LoVo (cell line): ENCODE measurements at places on chromosomes 1 and 21.

DNA sequence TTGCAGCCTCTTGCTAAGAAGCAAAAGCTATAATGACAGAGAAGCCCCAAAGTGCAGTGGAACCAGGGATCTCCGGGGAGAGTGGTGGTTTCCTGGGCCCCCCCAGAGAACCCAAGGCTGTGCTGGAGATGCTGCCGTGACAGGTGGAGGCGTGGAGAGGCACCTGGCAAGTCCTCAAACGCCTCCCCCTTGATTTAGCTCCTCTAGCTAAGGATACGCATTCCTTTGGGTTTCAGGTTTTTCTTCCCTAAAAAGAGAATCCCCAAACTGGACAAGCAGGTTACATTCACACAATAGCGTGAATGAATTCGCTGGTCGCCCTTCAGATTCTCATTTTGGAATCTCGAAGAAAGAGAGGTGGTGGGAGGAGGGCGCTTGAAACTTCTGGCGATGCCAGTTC is 853 bp upstream of the ATP1A1 start:
- no peak for DNase-seq

GRCh38 chr1:5485968-5486696 is 506.1 kb downstream of the NPHP4 start:
- no peak for DNase-seq

GRCh38 chr1:220453371-220453770 is 74.6 kb upstream of the MARK1 start:
- DNase-seq = no peak

DNA sequence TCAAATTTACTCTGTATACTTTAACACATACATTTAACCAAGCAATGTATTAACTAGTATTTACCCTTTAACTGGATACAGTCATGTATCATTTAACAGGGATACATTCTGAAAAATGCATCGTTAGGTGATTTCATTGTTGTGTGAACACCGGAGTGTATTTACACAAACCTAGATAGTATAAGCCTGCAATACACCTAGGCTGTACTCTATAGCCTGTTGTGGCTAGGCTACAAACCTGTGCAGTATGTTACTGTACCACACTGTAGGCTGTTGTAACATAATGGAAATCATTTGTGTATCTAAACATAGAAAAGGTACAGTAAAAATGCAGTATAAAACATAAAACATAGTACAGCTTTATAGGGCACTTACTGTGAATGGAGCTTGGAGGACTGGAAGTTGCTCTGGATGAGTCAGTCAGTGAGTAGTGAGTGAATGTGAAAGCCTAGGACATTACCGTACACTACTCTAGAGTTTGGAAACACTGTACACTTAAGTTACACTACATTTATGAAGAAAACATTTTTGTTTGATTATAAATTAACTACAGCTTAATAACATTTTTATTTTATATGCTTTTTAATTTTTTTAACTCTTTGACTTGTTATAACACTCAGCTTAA is 21.3 kb downstream of the RGS4 start:
- DNase-seq = no peak

GRCh38 chr1:19557609-19558051 is 72.3 kb upstream of the CAPZB start:
- no peak for DNase-seq

DNA sequence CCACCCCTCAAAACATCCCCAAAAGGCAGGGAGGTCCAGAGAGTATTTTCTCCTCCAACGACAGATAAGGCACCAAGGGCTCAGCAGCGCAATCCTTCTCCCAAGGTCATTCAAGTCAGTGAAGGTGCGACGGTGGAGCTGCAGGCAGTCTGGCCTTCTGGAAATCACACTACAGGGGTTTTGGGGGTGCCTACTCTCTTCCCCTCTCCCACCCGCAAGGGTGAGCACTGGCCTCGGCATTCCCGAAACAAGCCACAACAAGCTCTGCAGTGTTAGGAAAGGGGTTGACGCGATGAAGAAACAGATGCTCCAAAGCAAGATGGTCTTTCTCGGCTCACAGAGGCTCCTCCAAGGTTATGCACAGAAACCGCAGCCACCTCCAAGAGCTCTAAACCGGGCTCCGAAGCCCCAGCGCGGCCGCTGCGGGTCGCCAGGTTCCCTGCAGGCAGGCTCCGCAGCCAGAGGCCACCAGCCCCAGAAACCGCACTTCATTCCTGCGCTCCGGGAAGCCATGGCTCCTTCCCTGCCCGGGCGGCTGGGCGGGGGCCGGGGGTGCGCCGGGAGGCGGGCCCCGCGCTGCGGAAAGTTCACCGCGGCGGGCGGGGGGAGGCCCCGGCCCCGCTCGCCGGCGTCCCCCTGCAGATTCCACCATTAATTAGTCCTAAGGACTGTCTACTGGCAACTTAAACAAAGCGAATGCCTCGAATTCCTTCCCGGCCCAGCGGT is 1.1 kb downstream of the LUZP1 start:
- DNase-seq = peak; percentile 66

DNA sequence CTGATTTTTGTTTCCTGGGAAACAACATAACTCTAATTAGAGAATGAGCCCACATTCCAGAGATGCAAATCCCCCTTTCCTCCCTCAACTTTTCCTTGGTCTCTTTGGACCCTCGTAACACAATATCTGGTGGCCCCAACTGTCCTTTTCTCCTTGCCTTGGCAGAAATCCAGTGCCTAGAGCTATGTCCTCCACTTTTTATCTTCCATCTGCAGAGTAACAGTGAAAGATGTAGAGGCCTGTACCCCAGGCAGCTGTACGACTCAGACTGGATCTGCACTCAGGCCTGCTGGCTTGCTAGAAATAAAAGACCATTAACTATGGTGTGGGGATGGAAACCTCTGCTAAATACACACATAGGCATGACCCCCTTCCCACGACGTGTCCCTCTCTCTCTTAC is 72.0 kb downstream of the WARS2 start:
- no peak for DNase-seq

DNA sequence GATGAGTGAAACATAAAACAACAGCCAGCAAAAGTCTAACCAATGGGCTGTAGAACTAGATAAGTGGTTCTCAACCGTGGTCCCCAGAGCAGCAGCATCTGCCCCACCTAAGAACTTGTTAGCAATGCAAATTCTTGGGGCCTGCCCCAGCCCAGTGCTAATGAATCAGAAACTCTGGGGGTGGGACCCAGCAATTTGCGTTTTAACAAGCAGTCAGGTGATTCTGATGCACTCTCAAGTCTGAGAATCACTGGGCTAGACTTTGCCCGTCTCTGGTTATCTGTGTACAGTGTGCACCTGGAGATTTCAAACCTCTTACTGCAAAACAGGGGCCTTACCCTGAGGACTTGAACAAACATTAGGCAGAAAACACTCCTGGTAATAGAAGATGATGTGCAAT is 66.5 kb downstream of the PLXNA2 start:
- DNase-seq = peak; percentile 22

GRCh38 chr1:59125154-59125553 is 171.7 kb upstream of the FGGY start:
- DNase-seq = no peak

- no peak for DNase-seq
These were observed 3.2 kb upstream of the PRDM16 start for GRCh38 chr1:3065797-3066196.

- no peak for DNase-seq
These were observed 87.0 kb downstream of the EIF4G3 start for GRCh38 chr1:21089731-21090130.

GRCh38 chr1:60584371-60584770 is 498.0 kb upstream of the NFIA start:
- no peak for DNase-seq

DNA sequence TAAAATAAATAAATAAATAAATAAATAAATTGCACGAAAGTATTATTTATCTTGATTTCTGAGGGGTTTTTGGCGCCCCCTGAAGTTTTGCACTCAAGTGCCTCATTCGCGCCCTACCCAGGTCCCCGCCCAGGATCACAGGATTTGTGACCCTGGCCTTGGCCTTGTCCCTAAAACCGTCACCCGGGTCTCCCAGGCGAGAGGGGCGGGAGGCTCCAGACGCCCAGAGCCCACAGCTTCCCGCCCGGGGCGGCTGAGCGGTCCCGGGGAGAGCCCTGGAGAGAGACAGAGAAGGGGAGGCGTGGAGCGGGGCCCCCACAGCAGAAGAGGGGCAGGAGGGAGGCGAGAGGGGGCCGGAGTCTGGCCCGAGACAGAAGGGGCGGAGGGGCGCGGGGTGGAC is 91.8 kb upstream of the CASZ1 start:
- DNase-seq = no peak

- peak; percentile 30 for DNase-seq
These were observed 32.3 kb upstream of the ETS2 start for GRCh38 chr21:38773099-38774061.
